ENCODE measurements at places on chromosomes 3 and 15.

DNA sequence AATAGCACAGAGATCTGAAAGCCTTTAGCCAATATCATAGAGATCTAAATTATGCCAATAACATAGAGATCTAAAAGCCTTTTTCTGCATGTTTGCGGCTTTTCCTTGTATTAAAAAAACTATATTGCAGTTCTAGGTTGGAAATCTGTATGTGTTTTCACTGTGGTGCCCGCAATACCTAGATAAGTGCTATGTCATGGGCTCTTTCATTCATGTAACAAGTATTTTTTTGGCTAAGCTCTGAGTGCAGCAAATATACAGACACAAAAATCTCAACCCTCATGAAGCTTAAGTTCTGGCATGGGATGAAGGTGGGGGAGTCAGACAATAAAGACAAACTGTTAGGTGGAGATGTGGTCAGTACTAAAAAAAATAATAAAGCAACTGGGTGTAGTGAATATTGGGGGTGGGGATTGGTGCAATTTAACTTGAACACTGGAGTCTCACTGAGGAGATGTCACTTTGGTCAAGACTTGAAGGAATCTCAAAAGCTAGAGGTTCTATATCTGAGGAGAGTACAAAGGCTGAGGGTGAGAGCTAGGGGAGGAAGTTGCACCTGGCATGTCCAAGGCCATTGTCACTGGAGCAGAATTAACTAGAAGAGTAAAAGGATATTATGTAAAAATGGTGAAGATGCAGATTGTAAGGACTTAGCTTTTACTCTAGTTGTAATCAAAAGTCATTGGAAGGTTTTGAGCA is 973 bp downstream of the BUB1B start:
- DNase-seq, result no peak

DNA sequence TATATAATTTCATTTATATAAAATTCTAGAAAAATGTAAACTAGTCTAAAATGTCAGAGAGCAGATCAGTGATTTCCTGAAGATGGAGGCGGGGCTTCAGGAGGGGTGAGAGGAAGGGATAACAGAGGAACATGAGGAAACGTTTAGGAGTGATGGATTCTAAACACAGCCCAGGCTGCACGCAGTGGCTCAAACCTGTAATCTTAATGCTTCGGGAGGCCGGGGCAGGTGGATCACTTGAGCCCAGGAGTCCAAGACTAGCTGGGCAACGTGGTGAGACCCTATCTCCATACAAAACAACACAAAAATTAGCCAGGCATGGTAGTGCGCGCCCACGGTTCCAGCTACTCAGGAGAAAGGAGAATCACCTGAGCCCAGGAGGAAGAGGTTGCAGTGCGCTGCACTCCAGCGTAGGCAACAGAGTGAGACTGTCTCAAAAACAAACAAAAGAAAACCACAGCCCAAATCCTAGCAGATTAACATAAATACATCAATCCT is 18.0 kb upstream of the IQCF1 start:
- DNase-seq, result no peak

- no peak for DNase-seq
Observed at GRCh38 chr15:40331637-40332036, 8.1 kb downstream of the INAFM2 start.

DNA sequence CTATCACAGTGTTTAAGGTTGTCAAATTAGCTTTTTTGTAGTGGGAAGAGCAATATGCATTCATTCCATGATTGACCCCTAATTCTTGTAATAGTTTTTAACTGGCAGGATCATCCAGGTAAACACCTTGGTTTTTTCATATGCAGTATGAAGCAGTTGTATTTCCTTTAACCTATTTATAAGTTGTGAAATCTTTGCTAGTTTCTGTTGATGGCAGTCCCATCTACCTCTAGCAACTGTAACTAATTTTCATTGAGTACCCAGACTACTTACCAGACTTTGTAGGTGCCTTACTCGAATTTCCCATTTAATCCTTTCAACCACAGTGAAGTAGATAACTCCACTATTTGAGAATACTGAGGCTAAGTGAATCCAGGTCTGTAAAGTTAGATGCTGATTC is 6.1 kb downstream of the FXR1 start:
- DNase-seq, result no peak

DNA sequence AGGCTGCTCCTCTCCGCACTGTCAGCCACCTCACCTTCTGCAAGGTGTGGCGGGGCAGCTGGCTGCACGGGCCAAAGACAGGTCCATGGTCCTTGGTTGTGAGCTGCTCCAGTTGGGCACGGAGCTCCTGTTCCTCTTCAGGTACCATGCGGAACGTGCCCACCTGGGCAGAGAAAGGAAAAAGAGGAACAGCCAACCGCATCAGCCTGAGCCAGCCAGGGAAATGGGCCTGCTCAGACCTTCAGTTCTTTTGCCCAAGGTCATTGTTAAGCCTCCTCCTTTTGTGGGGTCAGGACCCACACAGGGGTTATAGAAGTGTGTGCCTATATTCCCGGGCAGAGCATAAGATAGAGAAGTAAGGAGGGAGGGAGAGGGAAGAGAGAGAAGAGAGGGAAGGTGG is 2.8 kb downstream of the RLBP1 start:
- DNase-seq, result no peak

DNA sequence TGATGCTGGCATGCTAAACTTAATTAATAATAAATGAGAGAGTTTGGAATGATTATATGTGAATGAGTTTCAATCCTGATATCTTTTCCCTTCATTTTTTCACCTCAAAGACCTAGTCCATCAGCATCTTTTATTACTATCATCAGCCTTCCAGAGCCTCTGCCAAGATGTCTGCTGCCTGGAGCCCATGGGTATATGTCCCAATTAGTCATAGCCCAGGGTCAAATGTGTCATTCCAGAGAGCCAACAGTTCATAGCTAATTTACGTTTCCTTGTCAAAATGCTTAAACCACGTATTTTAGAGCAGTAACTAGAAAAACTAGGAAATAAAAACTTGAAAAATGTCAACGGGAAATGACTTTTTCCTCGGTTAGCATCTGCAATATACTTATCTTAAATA is 457.9 kb downstream of the SI start:
- DNase-seq, result no peak

GRCh38 chr3:124352149-124352539 is 360.2 kb upstream of the ROPN1 start:
- DNase-seq, result no peak

DNA sequence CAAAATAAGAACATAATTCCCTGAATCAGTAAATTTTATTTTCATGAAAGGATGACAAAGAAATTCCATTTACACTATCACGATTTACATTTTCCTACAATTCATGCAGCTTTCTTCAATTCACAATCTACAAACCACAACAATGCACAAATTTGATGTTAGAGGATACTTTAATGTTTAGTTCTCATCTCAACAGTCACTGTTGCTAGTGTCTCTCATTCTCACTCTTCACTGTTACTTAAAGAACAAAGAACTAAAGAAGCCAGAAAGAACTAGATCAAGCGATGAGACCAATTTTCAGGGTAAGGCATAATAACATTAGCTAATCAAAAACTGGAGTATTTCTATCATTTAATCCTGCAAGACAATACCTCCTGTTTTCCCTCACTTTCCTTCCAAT is 73.5 kb downstream of the TBL1XR1 start:
- DNase-seq, result no peak

GRCh38 chr3:153171256-153171655 is 9.2 kb downstream of the RAP2B start:
- no peak for DNase-seq

- no peak for DNase-seq
Observed at GRCh38 chr3:194255252-194256039, 95.7 kb downstream of the CPN2 start.
